ENCODE measurements at places on chromosomes 1 and 21.

- DNase-seq = no peak
These were observed 76.8 kb upstream of the IVNS1ABP start for GRCh38 chr1:185393815-185394214.

DNA sequence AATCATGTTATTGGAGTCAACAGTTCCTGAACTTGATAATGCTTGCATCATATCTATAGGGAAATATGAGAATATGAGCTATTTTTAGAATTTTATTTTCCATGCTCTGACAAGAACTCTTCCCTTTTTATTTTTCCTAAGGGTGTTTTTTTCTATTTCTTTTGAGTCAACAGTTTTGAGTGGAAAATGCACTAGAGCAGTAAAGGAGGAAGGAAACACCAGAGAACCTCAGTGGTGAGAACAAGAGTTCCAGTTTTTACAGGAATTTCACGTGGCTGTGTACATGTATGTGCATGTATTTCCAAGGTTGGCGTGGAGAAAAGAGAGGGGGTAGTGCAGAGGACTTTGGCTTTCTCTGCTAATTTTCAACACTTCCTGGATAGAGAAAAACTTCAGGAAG lies 63.6 kb upstream of the TNFSF18 start:
- no peak for DNase-seq

DNA sequence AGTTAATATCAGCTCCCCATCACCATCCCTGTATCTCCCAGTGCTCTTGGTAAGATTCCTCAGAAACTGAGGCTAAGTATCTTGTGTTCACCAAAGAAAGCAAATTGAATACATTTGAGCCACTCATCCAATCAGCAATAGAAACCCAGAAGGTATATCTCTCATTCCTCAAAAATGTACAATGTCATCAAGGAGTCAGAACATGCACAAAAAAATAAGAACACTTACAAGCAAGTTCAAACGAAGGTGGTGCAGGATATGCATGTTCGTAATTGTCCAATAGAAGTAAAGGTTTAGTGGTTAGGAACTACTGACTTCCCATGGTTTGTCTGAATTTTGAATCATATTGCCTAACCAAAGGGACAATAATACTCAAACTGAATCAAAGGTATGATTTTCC lies 24.3 kb downstream of the RXRG start:
- no peak for DNase-seq

DNA sequence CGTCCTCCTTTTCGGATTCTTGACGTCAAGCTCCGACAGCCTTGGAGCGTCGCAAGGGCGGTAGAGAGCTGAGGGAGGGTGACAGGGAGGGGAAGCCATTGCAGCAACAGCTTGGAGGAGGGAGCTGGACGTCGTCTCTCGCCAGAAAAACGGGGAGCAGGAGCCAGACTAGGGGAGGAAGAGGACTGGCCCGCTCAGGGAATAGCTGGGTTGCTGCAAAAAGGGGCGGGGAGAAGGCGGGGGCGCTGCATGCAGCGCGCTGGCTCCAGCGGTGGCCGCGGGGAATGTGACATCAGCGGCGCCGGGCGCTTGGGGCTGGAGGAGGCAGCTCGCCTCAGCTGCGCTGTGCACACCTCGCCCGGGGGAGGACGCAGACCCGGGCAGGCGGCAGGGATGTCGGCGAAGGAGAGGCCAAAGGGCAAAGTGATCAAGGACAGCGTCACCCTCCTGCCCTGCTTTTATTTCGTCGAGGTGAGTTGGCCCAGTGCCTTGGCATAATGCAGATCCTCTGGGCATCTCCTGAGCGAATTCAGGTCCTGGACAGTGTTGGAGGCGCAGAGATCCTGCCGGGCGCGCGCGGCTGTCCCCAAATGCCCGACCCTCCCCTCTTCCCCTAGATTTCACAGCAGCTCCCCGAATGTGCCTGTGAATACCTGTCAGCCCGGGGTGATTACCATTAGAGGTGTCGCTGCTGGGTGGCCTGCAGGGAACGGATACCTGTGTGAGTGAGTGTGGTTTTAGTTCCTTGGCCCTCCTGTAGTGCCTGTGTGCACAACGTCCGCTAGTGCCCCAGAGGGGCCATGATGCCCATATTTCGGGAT lies at the start of gene PLPPR4:
TSS of gene PLPPR4 (plus strand) at position 292 of the 821 bp plus-strand sequence. CDS start at position 394, 102 bp downstream.
- DNase-seq = no peak

GRCh38 chr1:200980452-200980772 lies 43.1 kb downstream of the KIF21B start:
- DNase-seq = no peak

- peak; percentile 58 for DNase-seq
These were observed 685 bp downstream of the UBAP2L start for GRCh38 chr1:154221278-154222001.

- no peak for DNase-seq
These were observed 55.2 kb downstream of the SASS6 start for GRCh38 chr1:100077531-100077930.

GRCh38 chr21:38511662-38512243 lies 13.5 kb upstream of the ERG start:
- no peak for DNase-seq

DNA sequence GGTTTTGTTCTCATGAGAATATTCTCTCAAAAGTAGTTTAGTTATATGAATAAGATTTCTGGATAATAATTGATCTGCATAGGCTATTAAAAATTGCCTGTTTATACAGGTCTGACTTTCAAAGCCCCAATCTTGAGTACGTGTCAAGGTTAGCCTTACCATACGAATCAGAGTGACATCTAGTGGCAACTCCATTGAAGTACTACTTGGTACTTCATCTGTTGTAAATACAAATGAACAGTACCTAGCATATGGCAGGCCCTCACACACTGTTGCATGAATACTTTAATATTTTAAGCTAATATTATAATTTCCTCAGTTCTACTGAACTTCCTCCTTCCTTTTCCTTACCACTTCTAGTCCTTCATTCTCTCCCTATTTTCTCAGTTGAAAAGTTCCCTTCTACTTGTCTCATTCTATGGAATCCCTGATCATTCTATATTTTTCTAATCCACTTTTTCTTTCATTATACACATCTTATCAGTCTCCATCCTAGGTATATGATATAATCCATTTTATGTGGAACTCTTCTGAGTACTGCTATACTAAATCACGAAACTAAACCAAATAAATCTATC lies 101.2 kb downstream of the AKT3 start:
- peak; percentile 57 for DNase-seq

- no peak for DNase-seq
These were observed 42.5 kb upstream of the DISC1 start for GRCh38 chr1:231584117-231584516.

DNA sequence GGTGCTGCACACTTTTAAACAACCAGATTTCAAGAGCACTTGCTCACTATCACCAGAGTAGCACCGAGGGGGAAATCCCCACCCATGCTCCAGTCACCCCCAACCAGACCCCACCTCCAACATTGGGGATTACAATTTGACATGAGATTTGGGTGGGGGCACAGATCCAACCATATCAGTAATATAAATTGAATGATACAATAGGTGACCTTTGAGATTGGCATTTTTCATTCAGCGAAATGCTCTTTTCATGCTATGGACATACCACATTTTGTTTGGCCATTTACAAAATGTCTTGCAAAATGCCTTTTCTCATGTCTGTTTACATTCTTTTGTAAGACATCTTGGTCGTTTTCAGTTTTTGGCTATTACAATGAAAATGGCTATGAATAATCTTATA lies 23.9 kb downstream of the RYR2 start:
- no peak for DNase-seq

- no peak for DNase-seq
These were observed 547 bp downstream of the FOXD2 start for GRCh38 chr1:47438165-47439016.

- DNase-seq = peak; percentile 45
These were observed 9.1 kb upstream of the LCE2D start for GRCh38 chr1:152654110-152654509.

DNA sequence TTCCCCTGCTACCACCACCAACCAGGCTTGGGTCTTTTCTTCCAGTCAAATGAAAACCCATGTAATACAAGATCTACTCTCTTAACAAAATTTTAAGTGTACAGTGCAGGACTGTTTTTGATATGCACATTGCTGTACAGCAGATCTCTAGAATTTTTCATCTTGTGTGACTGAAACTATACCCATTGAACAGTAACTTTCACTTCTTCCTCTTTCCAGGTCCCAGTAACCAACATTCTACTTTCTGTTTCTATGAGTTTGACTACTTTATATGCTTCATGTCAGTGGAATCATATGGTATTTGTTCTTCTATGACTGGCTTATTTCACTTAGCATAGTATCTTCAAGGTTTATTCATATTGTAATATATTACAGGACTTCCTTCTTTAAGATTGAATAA lies 45.3 kb upstream of the PLPPR4 start:
- DNase-seq = no peak

- no peak for DNase-seq
These were observed 148.6 kb upstream of the ETV3 start for GRCh38 chr1:157286646-157287420.

DNA sequence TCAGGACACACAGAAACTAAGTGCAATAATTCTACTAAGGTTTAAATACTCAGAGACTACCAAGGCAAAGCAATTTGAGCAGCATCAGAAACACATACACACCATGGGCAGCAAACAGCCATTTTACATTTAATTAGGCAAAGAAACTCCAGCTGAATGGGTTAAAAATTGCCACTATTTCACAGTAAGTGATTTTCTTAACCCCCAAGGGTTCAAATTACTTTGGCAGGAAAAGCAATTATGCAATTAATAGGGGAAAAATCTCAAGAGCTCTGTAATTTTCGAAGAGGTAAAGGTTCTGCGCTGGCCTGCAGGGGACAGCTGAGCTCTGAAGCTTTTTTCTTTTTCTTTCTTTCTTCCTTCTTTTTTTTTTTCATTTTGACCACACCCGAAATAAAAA lies 206.2 kb upstream of the RRP15 start:
- no peak for DNase-seq

DNA sequence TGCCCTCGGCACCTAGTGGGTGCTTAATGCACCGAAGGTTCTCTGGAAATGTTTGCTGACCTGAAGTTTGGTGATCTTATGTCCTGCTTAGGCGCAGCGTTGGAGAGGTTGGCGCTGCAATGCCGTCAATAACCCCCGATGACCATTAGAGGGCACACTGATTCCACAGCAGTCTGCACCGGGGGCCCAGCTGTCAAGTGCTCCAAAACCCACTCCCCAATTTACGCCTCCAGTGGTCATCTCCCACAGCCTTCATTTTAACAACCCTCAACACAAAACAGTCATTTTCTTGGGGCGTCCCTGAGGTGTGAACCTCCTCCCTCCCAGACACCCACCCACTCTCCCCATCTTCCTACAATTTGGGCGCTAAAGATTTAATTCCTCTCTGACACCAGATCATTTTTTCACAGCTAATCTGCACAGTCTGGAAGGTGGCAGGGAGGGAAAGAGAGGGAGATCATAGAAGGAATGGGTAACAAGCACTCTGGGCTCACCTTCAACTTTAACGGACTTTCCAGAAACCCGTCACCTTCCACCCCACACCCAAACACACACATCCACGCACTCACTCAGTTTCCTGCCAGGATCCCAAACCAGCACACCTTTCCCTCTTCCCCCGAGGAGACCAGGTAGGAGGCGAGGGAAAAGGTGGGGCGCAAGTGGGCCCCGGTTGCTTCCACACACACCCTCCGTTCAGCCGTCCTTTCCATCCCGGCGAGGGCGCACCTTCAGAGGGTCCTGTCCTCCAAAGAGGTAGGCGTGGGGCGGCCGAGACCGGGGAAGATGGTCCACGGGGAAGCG lies 570 bp upstream of the NPR1 start:
- DNase-seq = peak; percentile 69

DNA sequence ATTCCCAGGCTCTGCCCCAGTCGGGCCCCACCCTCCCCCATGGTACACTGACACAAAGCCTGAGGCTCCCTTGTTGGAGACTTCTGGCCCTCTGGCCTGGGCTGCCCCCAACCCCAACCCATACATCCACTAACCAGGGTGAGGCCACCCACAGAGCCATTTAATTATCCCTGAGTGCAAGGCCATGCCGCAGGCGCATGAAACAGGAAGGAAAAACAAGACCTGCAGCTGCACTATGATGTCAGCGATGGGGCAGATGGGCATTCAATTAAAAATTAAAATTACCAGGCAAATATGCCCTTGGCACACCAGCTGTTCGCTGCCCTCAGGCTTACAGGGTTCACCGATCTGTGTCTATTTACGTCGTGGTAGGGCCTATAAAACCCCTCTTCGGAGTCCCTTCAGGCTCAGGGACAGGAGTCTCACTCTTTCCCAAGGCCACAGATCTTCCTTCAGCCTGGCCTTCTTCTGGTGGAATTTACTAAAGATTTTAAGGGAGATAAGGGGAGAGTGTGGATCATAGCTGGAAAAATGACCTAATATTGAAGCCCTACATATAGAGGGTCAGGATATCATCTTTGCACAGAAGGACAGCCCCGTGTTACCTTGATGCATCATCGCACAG lies 29.6 kb upstream of the RGS16 start:
- peak; percentile 79 for DNase-seq

DNA sequence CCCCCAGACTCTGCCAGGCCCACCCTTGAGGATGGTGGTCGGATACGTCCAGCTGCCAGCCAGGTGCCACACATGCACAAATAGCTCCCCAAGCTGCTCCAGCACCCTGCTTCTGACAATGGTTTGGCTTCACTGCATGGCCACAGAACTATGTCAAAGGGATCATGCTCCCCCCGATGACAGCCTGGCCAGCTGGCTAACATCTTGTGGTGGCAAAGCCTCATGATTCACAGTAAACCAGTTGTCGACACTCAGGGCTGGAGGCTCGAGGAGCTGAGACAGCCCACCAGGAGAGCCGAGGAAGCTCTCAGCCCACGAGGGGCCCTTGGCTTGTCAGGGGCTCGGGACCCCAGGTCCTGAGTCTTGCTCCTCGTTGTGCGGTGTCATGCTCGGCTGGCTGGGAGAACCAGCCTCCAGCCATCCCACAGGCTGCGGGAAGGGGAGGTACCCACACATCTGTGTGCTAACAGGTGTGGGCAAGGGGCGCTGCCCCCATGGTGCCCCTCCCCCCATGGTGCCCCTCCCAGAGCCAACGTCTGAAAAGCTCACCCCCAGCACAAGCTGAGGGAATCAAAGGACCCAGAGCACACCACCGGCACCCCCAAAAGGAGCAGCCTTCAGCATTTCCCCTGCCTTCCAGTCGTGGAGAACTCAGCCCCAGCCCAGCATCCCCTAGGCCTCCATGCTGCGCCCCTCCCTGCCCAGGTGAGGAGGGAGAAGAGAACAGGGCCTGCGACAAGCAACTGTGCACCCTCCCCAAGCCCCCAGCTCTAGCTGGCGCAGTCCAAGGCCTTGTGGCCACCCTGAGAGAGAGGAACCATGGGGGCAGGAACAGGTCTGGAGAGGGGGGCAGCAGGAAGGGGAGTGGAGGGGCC lies 41.2 kb downstream of the KIF21B start:
- no peak for DNase-seq

GRCh38 chr1:39936724-39937491 lies 18.0 kb upstream of the MFSD2A start:
- no peak for DNase-seq

- DNase-seq = no peak
These were observed 20.6 kb upstream of the BACE2 start for GRCh38 chr21:41147096-41147978.

- no peak for DNase-seq
These were observed 46.5 kb upstream of the C8B start for GRCh38 chr1:57012315-57012714.
